AG08395 (cell line): ENCODE measurements at places on chromosomes 3 and 15.

DNA sequence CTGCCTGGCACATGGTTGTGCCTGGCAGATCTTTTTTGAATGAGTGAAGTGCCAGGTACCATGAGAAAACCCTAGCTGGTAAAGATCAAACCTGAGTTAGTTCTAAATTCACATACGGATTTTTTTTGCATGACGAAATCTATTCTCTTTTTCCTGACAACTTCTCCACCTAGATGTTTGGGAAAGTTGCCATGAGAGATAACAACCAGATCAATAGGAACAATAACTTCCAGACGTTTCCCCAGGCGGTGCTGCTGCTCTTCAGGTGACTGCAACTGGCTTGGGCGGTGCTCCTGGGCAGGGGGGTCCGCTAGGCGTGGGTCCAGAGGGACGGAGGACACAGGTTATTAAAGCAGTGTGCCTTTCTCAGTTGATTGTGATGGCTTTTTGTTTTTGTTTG lies 71.8 kb downstream of the CHDH start:
- no peak for DNase-seq

- DNase-seq, result no peak
Measured at GRCh38 chr15:59366333-59367021, 6.2 kb downstream of the MYO1E start.

- DNase-seq, result no peak
Measured at GRCh38 chr3:142013326-142013980, 135.9 kb downstream of the TFDP2 start.

DNA sequence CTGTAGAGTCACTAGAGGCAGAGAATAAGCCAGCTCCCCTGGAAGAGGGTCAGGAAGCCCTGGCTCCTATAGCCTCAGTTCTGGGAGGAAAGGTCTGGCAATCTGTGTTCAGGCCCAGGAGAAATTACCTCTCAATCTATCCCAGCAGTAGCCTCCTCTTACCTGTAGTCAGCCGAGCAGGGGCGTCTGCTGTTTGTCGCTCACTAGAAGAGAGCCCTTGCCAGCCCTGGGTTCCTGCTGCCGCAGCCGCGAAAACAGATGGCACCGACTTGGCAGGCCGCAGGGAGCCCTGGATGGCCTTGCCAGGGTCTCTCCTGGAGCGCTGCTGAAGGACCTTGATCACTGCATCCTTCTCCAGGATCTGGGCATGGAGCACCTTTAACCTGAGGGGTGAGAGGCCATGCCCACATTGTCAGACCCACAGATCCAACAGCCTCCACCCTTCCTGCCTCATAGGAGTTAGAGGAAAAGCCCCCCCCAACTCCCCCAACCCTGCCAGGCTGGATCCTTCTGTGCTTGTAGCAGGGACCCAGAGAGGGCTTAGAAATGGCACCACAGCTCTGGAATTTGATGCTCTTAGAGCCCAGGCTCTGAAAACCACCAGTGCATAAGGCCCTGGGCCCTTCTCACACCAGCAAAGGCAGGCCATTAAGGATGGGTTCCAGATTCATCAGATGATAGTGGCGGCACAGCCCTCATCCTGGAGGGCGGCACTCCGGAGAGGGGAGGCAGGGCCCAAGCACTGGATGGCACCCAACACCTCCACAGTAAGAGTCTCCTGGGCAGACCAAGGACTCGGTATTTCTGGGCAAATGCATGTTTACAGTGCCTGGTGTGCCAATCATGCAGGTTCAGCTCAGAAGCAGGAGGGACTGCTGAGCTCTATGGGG lies 14.9 kb downstream of the AMOTL2 start:
- no peak for DNase-seq

DNA sequence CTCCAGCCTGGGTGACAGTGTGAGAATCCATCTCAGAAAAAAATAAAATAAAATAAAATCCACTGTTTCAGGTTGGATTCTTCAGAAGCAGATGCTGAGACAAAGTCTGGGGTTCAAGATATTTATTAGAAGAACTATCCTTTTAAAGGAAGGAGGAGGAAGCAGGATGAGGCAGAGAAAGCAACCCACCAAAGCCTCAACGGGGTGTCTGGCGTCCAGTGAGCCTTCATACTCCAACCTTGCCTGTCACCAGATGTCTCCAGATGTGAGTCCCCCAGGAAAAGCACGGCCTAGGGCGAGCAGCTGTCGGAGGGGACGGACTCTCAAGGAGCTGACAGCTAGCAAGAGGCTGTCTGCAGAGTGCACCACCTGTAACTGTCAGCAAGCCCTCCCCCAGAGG lies 37.3 kb downstream of the MB21D2 start:
- DNase-seq, result no peak

- no peak for DNase-seq
Measured at GRCh38 chr3:133853063-133853924, 42.4 kb downstream of the RAB6B start.

DNA sequence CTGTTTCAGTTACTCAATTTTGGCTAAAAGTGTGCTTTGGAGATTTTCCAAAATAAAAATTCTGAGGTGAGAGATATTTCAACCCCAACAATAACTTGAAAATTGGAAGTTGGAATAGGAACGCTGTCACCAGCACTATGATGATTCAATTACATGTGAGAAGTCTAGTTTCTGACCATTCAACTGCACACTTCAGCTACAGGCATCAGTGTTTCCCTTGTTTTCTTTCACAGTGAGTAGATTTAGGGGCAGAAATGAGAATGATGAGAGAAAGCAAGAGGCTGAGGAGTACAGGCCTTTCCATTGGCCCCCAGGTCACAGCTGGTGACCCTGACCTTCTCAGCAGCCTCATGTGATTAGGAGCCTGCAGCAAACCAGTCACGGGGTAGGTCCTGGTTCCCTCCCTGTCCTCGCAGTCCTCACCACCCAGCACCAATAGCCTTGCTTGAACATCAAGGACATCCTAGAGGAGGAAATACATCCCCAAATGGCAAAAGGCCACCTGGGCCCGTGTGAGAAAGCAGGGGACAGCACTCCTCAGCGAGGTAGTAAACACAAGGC lies 10.0 kb upstream of the FILIP1L start:
- DNase-seq, result no peak

- DNase-seq, result peak; percentile 60
Measured at GRCh38 chr15:100043068-100043641, 298.6 kb downstream of the ADAMTS17 start.

DNA sequence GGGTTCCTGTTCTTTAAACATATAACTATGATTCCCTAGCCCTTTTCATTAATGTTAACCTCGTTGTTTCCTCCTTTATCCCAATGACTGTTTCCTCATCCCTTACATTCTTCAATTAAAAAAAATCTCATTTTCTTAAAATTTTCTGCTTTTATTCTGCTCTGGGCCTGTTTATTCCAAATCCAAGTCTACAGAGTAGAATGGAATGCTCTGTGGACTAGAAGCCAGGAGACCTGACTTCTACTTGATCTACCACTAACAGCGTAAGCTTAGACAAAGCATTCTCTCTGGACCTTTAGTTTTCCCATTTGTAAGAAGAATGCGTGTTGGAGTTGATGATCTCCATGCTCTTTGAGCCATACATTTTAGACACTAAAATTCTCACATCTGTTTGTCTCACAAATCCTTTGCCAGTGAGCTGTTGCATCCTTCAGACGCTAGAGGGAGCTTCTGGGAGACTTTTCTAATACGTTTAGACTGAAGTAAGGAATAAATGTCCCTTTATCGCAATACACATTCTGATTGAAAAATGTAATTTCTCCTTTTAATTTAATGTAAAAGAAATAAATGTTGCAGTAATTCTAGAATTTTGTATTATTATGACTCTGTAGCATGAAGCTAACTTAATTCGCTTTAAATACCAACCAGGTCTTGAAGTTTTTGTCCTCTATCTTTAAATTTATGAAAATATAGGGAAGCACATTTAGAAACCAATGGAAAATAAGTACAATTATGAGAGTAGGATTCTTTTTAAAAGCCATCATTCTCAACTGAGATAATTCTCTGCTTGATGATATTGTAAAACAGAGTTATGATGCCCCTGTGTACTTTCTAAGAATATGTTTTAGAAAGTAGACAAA lies 21.7 kb upstream of the GMNC start:
- DNase-seq, result peak; percentile 45

DNA sequence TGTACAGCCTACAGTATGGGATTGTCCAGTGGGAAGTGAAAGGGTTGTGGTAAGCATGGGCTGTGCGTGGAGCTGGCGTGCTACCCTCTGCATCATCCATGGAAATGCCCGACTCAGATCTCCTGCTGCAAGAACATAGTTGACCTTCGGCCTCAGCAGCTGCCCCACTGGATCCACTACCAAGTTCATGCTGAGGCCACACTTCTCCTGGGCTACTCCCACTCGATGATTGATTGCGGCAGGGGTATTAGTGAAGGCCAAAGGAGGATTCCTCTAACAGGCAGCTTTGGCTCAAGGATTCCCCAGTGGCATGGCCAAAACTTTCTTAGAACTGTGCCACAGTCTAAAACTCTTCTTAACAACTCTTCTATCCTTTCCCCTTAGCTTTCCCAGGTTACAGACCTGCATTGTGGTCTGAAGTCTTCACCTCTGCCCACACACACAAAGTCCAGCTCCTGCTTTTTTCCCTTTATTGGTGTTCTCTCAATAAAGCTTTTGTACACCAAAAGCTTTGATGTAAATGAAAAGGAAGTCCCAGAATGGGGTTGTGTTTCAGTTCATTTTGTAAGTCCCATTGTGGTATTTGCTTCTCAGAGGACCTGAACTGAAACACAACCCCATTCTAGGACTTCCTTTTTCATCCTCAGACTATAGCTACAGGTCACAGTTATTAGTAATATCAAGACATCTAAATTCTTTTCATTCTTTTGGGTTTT lies 4.9 kb upstream of the TBC1D5 start:
- DNase-seq, result no peak

- no peak for DNase-seq
Measured at GRCh38 chr3:66237552-66237951, 16.8 kb downstream of the SLC25A26 start.

- no peak for DNase-seq
Measured at GRCh38 chr3:133445108-133445507, 45.3 kb downstream of the BFSP2 start.

GRCh38 chr3:104820959-104821358 lies 545.8 kb upstream of the ALCAM start:
- no peak for DNase-seq

DNA sequence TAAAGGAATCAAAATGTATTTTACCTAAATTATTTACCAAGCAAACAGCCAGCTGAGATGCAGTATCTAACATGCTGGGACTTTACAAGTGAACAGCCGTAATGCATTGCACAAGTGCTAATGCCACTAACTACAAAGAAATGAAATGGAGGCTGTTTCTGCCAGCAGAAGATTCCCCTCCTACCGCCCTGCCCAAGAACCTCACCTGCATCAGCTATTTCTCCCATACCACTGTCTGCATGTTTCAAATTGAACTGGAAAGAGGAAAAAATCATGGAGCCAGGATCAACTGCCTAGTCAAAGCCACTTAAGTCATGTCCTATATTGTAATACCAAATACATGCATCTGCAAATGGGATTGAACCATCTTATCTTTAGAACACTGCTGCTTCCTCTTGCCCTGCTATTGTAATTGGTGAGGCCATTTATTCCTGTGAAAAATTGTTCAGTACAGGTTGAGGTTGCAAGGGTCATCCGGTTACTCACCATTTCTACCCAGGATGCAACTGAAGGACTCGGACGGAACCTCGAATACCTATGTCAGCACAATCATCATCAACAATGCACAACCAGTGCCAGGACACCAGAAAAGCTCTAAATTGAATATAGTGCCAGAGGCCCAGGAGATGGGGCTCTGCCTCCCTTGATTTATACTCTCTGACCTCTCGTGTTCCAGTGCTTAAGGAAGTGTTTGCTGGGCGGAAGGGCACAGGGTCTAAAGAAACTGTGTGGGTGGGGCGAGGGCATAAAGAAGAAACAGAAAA lies 27.5 kb downstream of the ANXA2 start:
- DNase-seq, result no peak

- no peak for DNase-seq
Measured at GRCh38 chr3:51408813-51409212, 17.7 kb downstream of the RBM15B start.
